GM12865 (cell line): ENCODE measurements at places on chromosomes 7 and 10.

DNA sequence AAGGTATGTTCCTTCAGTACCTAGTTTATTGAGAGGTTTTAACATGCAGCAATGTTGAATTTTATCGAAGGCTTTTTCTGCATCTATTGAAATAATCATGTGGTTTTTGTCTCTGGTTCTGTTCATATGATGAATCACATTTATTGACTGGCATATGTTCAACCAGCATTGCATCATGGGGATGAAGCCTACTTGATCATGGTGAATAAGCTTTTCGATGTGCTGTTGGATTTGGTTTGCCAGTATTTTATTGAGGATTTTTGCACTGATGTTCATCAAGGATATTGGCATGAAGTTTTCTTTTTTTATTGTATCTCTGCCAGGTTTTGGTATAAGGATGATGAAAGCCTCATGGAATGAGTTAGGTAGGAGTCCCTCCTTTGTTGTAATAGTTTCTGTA, 204.0 kb upstream of the GNAI1 start:
- no peak for DNase-seq

DNA sequence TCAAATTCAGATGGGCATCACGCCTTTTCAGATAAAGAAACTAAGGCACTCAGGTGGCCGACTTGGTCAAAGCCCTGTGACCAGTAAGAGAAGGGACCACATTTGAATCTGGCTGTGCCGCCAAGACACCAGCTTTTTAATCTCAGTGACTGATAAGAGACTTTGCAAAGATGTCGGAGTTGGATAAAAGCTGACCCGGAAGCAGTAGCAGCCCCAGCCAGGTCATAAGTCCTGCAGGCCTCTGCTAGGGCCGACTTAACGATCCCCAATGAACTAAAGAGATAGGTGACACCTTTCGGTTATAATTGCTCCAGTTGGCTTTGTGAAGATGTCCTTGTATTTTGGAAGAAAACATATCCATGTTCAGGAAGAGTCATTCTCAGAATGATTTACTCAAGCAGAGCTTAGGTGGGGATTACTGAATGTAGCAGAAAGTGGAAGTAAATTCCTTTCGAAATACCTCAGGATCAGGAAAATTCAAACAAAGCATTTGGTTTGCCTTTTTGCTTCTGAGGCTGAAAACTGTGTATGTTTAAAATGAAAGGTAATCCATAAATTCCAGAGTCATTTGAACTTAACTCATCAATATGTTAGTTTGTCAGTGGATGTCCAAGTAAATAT, 164.2 kb upstream of the PITRM1 start:
- DNase-seq = no peak

- DNase-seq = peak; percentile 30
These were observed 87.2 kb downstream of the MDFIC start for GRCh38 chr7:115009139-115009538.

DNA sequence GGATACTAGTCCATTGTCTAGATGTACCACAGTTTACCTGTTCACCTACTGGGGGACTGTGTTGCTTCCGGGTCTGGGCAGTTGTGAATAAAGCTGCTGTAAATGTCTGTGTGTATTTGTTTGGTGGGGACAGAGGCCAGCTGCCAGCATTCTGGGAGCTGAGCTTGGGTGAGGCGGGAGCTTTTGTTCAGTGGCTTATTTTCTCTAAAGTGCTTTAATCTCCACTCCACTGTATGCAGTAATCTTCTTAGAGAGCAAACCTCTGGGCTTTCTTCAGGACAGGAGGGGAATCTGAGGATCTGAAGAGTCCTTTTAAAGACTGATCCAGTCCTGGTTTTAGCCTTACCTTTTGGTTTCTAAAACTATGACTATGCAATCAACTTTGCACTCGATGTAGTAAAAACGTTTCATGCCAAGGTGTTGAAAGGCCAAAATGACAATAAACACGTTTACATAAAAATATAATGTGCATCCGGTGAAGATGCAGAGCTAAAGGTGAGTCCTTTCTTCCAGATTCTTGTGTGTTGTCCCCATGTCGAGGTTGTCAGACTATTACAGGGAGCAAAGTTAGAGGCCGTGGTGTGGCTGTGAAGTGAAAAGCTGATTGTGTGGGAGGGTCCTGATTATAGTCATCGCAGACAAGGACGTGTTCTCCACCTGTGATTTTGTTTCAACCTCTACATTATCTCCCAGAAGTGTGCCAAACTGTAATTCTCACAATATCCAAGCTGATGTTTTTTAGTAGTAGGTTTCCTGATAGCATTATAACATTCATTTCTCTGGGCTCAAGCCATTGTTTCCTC, 279.8 kb downstream of the CAMK1D start:
- no peak for DNase-seq

- no peak for DNase-seq
These were observed 205.6 kb downstream of the GRID1 start for GRCh38 chr10:86160890-86161585.

DNA sequence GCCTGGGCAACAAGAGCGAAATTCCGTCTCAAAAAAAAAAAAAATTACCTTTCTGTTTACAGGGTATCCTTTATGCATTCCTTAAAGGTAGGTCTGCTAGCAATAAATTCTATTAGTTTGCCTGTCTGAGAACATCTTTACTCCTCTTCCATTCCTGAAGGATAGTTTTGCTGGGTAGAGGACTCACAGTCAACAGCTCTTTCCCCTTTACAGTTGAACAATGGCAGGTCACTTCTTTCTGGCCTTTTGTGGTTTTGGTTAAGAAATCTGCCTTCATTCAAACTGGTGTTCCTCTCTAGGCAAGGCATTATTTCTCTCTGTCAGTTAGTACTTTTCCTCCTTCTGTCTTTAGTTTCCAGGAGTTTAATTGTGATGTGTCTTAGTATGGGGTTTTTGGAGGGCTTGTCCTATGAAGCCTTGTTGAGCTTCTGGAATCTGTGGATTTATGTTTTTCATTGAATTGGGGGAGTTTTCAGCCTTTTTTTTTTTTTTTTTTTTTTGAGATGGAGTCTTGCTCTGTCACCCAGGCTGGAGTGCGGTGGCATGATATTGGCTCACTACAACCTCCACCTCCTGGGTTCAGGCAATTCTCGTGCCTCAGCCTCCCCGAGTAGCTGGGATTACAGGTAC, 4.8 kb upstream of the DNAAF5 start:
- no peak for DNase-seq

- no peak for DNase-seq
These were observed 131.4 kb upstream of the ZMIZ1 start for GRCh38 chr10:78937393-78937792.

- peak; percentile 14 for DNase-seq
These were observed 71.5 kb downstream of the ST7 start for GRCh38 chr7:117024811-117025210.

GRCh38 chr7:1243964-1244416, 11.3 kb downstream of the UNCX start:
- DNase-seq = no peak

- DNase-seq = peak; percentile 51
These were observed 29.5 kb upstream of the HSPB1 start for GRCh38 chr7:76272851-76273497.
